ENCODE measurements at places on chromosomes 7 and 10.

DNA sequence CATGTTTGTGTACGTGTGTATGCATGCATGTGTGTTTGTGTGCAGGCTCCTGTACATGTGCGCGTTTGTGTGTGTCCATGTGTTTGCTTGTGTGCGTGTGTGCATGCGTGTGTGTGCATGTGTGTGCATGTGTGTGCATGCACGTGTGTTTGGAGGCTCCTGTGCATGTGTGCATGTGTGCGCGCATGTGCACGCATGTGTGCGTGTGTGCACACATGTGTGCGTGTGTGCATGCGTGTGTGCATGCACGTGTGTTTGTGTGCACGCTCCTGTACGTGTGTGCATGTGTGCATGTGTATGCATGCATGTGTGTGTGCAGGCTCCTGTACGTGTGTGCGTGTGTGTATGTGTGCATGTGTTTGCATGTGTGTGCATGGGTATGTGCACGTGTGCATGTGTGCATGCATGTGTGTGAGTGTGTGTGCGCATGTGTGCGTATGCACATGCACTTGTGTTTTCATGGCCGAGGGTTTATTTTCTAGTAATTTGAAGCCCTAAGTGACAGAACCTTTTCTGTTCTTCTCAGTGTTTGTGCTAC lies 59.2 kb downstream of the INPP5A start:
- no peak for DNase-seq

DNA sequence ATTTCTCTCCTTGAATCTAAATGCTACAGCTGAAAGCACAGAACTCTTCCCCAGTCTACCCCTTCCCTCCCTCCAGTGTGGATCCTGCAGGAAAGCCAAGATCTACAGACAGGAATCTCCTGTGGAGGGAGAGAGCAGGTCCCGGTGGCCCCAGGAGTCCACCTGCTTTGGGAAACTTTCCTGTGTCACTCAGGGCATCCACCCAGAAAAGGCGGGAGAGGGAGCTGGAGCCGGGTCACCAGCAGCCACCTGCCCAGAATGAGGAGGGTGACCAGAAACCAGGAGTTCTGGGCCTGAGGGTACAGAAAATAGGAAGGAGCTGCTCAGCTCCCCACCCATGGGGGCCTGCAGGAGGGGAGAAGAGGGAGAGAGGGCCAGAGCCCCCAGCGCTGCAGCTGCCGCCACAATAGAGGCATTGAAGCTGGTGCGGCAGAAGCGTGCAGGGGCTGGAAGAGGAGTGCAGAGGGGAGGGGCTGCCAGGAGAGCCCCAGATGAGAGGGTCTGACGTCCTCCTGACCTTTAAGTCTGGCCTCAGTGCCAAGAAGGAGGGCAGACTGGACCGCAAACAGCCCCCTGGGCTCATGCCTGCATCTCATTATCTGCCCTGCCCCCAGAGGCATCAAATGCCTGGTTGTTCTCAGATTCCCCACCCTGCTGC lies 56.3 kb upstream of the TMEM72 start:
- no peak for DNase-seq

DNA sequence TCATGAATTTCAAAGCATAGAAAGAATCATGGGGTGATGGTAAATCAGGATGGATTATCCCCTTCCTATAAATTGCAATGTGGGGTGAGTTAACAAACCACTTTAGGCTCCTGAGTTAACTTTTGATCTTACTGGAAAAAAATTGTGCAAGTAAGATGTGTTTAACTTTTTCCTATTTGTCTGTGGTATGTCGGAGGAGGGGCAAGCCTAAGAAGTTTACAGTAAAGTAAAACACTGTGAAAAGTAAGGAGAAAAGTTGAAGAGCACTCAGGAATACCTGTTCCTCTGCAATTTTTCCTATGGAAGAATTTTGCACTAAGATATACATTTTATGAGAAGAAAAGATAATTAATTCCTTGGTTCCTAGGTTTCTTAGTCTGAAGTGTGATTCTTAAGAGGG lies 44.4 kb downstream of the IFIT5 start:
- no peak for DNase-seq

GRCh38 chr10:79418886-79419595 lies 26.4 kb downstream of the ZCCHC24 start:
- DNase-seq: no peak

DNA sequence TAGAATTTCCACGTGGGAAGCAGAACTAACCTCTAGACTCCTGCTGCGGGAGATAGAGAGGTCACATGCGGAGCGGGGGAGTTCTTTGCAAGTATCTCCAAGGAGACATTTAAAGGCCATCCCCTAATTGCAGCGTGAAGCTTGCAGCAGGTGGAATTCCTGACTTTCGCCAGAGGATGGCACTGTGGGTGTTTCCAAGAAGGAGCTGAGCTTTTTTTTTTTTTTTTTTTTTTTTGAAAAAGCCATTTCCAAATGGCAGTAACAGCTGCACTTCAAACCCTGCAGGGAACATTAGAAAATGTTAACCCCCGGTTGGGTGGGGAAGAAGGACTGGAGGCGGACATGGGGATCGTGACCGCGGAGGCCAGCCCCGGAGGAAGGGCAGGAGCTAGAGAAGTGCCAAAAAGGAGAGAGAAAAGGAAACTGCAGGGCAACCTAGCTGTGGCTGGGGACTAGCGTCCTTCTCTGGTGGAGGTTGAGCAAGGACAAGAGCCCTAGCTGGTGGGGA lies 487.7 kb downstream of the TYW1 start:
- no peak for DNase-seq

DNA sequence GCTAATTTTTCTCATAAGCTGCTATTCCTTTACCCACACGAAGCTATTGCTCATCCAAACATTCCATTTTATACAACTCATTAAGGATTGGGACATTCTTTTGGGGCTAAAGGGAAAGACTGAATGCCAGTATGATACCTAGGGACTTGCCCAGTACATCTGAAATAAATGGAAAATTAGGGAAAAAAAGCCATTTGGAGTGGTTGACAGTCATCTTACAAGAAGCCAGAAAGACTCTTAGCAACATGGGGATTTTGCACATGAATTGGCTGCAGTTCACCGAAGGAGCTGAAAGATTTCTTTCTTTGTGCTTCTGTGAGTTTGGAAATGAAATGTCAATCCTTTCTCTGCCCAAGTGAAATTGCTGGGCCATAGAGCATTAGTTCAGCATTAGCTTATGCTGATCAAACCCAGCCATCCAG lies 43.3 kb upstream of the MTURN start:
- no peak for DNase-seq

DNA sequence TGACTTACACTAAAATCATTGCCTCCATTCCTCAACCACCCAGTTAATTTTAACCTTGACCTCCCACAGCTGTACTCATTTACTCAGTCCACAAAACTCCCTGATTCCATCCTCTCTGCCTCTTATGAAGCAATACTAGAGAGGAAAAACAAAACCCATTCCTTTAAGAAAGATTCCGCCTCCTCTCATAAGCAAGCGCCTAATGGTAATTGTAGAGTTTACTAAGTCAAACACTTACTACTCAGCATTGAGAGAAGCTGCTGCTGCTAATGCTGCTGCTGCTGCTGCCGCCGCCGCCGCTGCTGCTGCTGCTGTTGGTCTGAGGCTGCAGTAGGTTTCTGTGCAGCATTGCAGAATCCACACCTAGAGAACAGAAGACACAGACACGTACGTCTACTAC lies 2.1 kb upstream of the ADD3 start:
- DNase-seq: no peak

DNA sequence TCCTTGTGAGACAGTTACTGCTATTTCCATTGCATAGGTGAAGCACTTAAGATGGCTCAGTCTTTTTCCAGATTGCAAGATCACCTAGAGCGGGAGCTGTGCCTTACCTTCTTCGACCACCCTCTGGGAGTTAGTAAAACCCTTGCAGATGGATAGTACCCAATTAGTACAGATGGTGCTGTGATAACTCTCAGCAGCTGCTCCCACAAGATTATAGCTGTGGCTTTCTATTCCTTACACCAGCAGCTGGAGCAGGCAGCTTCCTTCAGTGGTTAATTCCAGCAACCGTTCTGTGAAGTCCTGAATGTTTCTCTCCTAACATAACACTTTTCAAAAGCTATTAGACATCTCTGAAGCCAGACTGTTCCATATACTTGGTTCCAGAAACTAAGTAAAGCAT lies 796.8 kb downstream of the XPNPEP1 start:
- DNase-seq: no peak

- DNase-seq: no peak
These were observed 17.3 kb downstream of the NFE2L3 start for GRCh38 chr7:26169271-26169670.

DNA sequence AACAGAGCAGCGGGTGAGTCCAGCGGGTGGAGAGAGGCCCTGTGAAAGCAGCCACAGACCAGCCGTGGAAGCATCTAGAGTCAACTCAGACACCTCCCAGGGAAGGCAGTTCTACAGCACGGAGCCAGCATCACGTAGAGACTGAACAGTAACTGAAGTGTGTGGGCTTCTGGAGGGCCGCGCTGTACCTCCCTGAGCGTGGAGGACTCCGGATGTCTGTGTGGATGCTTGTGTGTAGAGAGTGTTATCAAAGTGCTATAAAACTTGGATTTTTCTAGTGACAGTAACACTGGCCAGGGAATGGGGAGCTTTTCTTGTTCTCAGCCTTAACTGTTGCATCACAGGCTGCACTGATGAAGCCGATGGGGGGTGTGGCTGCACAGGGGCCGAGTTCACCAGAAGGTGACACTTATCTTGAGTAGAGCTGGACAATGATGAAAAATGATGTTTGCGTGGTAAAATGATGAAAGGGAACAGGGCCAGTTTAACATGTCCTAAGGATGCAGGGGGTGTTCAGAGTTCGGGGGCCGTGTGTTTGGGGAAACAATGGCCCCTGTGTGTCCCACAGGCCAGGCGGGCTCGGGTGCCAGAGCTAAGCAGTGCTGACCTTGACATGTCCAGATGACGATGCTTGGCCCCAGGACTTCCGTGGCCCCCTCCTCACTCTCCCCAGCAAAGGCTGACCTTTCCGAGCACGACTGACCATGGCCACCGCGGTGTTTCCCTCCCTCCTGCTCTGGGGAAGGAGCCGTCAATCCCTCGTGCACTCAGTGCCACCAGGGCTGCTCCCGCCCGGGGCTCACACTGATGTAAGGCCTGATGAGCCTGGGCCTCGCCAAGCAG lies 21.9 kb downstream of the MNX1 start:
- no peak for DNase-seq

- DNase-seq: no peak
These were observed 75.3 kb downstream of the GRB10 start for GRCh38 chr7:50707236-50708006.

- no peak for DNase-seq
These were observed 84.2 kb downstream of the C10orf105 start for GRCh38 chr10:71635251-71635866.

- DNase-seq: no peak
These were observed 2.0 kb upstream of the GNAI1 start for GRCh38 chr7:80132594-80132993.

DNA sequence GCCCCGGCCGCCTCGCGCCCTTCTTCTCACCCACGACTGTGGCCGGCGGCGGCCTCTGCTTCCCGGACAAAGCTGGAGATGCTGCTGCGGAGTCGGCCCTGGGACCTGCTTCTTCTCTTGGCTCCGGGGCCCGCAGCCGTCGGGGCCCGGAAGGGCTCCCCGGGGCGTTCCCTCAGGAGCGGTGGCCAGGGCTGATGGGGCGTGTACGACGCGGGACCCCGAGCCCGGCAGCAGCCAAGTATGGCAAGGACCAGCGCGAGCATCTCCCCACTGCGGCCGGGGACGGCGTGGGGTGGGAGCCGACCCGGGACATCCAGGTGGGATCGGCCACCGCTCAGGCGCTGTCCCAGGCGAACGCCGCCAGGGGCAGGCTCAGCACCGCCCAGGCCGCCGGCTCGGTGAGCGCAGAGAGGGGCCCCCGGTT lies 27.6 kb upstream of the BMS1 start:
- no peak for DNase-seq

DNA sequence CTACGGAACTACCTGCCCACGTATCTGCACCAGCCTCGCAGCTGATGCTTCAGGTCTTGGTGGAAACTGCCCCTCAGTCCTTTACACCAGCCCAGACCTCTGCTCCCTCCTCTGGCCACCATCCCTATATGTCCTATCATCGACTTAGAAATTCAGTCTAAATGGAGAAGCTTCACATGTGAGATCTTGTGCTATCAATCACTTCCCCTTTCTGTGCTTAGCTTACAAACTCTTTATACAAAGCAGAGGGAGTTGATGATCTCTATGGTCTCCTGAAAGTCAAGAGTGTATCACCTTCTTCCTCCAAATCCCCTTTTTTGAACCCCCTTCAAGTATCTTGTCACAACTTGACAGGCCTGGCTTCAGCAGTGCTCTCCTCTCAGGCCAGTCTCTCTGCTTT lies 30.7 kb downstream of the ZNF777 start:
- no peak for DNase-seq

DNA sequence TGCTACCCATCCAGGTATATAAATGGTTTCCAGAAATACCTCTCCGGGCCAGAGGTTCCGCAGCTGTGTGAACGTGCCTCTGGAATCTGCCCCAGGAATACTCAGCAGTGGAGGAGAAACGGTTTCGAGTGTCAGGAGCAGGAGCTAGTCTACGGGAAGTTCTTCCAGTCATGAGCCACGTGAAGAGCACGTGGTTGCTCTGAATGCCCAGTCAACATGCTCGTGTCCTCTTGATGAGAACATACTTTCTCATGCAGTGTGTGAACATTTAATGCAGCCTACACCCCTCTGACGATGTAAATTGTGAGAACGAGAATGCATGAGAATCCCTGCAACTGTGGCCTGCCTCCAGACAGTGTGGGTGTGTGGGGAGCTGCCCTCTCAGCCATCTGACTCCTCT lies 277.0 kb upstream of the SHH start:
- no peak for DNase-seq

GRCh38 chr10:105359708-105360107 lies 718.6 kb downstream of the SORCS3 start:
- no peak for DNase-seq
